ENCODE measurements at places on chromosomes 6 and 20.
A peak's percentile ranks its signal among the peaks of the same experiment; 100 is the strongest.

GRCh38 chr6:20464041-20464440, 62.4 kb downstream of the E2F3 start:
- no peak for DNase-seq

GRCh38 chr6:101666256-101666655, 272.7 kb downstream of the GRIK2 start:
- DNase-seq: peak; percentile 25

GRCh38 chr20:8571611-8572010, 439.5 kb downstream of the PLCB1 start:
- DNase-seq: no peak

DNA sequence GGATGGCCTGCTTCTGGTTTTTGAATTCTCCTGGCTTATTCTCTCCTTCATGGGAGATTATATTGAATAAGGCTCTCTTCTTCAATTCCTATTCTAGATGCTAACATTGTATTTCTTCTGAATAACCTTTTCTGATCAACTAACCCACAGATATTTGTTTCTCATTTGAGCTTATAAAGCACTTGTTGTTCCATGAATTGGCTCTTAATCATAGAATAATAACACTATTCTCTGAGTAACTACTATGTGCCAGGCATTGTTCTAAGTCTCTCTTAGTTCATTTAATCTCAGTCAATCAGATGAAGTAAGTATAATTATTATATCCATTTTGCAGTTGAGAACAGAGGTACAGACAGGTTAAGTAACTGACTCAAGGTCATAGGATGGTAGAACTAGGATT, 136.3 kb upstream of the MLIP start:
- no peak for DNase-seq

DNA sequence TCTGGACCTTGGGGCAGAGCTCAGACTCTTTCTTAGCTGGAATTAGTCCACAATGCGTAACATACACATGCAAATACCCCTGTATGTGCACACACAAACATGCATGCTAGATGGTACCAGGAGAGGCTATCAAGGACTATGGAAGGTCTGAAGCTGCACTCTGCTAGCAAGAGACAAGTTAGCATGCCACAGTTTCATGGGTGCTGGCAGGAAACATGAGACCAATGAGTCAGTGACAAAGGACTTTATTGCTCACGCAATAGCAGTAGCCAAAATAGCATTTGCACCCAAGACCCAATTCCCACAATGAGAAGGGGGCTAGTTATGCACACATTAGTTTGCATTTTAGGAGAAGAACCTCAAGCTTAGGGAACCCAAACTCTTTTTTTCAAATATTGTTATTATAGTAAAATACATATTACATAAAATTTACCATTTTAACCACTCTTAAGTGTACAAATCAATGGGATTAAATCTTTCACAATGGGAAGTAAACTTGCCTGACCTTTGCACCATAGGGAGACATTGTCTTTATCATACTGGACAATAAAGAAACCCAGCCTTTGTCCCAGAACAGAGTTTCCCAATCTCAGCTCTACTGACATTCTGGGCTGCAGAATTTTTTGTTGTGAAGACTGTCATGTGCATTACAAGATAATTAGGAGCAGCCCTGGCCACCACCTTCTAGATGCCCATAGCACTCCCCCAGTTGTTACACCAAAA, 69.1 kb downstream of the NRSN1 start:
- DNase-seq: no peak

- no peak for DNase-seq
Measured at GRCh38 chr20:2696646-2697045, 4.1 kb downstream of the EBF4 start.

DNA sequence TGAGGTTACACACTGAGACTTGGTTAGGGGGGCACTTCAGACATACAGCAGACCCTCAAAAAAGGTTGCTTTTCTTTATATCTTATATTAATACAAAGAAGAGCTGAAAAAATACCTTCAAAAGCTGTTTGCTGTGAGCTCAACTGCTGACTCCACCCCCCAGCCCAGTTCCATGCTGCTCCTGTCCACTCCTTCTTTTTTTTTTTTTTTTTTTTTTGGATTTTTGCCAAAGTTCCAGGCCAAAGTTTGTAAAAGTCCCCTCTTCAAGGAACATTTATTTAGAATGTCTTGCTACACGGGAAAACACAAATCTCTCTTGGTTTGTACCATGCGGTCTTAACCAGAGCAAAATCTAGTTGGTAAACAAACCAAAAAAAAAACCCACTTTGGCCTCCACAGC, 85.3 kb upstream of the AKAP12 start:
- peak; percentile 71 for DNase-seq

All from choroid plexus epithelial cell (primary cell).